Stimulated activated CD4-positive, alpha-beta T cell treated with anti-CD3 and anti-CD28 coated beads, Interleukin-4, amount 100 ng/mL, for 24 hours (primary cell): ENCODE measurements at places on chromosomes 3 and 15.

GRCh38 chr15:59434481-59434880 is 3.5 kb upstream of the FAM81A start:
- DNase-seq = no peak

DNA sequence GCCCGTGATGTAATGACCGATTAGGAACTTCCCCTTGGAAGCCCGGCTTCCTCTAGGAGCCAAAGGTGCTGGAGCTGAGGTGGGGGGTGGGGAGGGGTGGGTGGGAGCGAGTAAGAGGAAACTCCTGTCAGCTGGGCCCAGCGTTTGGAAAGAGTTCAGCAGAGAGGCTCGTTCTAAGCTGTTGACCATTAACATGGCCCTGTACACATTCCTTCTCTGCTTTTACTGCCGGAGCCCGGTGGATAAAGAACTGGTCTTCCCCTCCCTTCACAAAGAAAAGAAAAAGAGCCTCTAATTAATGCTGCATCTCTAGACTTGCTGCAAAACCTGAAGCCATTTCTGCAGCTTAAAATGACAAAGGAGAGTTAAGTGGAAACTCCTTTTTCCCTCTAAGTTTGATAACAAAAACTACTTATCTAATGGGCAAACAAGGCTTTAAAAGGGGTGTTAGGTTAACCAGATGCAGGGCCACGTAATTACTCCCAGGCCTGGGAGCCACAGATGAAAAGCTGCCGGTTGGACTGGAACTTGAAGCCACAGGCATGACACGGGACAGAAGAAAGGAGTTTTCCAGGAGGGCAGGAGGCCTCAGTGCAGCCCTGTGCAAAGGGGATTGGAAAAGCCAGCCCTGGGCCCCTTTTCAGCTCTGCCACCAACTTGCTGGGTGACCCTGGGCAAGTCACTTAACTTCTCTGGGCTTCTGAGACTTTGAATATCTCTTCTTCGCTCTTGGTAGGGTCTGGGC is 71.3 kb downstream of the SMAD6 start:
- DNase-seq = no peak

- no peak for DNase-seq
These were observed 327.0 kb downstream of the FEZF2 start for GRCh38 chr3:62046326-62046725.

DNA sequence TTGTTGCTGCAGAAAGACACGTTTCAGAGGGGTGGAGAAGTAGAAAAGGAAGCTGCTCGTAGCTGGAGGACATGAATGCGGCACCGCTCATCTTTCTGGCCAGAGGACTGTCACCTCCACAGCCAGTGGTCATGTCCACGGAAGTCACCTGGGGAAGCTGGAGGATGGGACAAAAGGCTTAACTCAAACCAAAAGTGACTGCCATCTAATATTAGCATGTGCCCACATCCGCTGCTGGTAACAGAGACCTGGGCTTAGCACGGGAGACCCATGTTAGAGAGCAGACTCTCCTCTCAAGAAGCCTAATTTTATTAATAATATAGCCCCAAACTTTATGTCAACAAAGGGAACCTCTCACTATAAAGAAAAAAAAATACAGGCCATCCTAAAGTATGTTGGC is 5.9 kb downstream of the MEX3B start:
- DNase-seq = no peak

GRCh38 chr3:122257644-122258364 is 67.2 kb upstream of the CSTA start:
- no peak for DNase-seq

GRCh38 chr3:99751649-99752048 is 66.0 kb upstream of the CMSS1 start:
- DNase-seq = no peak

DNA sequence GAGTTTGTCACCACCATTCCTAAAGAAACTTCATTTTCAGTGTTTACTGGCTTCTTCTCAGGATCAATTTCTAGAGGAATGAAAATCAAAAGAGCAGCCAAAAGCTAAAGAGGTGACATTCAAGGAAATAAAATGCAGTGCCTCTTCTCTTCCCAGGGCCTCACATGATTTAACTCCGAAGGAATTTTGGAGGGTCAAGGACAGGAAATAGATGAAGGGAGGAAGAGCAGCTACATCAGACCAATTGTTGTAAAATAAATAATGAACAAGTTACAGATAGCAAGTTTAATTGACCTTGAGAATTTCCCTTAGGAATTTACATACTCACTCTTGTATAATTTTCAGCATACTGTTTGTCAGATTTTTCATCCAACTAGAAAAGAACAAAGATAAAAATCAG is 78.1 kb downstream of the LRRFIP2 start:
- DNase-seq = no peak

GRCh38 chr3:35647461-35647860 is 8.1 kb downstream of the ARPP21 start:
- DNase-seq = no peak

DNA sequence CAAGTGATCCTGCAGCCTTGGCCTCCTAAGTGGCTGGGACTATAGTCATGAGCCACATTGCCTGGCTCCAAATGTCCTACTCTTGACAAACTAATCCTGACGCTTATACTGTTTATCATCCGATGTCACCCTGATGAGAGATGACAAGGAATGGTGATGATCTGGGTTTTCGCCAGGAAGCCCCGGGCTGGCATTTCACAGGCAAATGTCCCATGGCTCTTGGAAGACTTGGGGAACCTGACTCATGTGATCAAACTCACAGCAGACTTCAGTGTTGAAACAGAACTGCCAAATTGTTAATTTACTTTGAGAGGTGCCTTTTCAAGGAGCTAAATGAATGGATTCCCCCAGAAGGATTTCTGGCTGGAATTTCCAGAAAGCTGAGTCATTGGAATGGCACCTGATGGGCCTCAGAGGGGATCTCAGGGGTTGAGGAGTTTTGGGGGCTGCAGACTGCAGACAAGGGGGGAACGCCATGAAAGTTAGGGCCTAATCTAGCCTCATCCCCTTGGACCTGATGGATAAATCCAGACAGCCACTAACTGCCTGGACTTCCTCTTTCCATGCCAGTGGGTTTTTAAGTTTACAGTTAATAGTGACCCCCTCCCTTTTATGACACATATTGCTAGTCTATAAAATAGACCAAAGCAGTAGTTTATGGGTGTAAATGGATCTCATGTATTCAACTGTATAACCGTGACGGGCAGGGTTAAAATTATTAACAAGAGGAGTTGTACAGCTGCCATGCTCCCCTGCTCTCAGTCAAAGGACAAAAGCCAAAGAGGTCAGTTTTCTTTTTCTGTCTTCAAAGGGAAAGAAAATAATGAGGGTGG is 146.6 kb downstream of the CHSY1 start:
- DNase-seq = no peak

- no peak for DNase-seq
These were observed 80.0 kb downstream of the CSNK1G1 start for GRCh38 chr15:64275934-64276333.

GRCh38 chr3:1252061-1252430 is 159.2 kb downstream of the CNTN6 start:
- DNase-seq = no peak

DNA sequence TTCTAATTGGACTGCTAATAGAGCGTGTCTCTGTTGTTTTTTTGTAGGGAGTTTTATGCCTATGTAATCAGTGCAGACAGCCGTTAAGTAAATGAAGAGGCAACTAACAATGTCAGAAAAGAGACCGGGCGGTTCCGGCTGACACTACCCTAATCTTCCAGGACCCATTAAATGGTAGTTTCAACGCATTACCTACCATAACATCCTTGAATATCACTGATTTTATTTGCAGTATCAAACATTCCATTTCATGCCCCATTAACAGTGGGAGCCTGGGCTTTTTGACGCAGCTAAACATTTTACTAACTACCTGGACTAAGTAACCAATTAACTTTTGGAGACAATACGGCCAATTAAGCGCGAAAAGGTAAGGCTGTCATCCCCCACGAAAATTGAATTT is 832.9 kb upstream of the NR2F2 start:
- DNase-seq = no peak

DNA sequence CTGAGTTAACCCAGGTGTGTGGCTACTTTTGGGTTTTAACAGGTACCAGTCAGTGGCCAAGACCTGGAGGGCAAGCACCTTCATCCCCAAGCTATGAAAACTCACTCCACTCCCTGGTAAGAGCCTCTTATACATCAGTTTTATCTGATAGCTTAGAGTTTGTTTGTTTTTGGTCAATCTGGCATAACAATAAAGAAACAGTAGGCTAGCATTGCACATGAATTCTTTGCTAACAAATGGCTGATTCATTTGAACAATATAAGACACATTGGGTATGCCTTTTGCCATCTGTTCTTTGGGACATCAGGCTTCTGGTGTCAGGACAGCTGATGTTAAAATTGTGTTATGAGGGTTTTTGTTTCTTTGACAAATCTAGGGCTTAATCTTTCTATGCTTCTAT is 125.0 kb upstream of the CGNL1 start:
- no peak for DNase-seq

DNA sequence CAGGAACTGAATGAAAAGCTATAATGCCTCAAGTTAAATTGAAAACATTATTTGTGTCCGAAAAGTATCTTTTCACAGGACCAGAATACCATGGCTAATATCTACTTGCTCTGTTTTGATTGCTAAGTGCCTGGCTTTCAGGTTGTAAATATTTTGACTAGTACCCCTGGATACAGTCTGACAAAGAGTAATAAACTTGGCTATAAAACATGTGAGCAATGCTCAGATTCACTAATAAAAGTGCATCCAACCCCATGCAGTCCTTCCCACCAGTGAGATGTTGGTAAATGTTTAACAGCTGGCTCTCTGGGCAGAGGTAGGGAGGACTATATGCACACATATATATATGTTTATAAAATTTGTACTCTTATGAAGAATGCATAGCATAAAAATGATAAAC is 281.8 kb upstream of the TGFBR2 start:
- DNase-seq = no peak

- DNase-seq = no peak
These were observed 112.2 kb downstream of the CHL1 start for GRCh38 chr3:308597-309321.

DNA sequence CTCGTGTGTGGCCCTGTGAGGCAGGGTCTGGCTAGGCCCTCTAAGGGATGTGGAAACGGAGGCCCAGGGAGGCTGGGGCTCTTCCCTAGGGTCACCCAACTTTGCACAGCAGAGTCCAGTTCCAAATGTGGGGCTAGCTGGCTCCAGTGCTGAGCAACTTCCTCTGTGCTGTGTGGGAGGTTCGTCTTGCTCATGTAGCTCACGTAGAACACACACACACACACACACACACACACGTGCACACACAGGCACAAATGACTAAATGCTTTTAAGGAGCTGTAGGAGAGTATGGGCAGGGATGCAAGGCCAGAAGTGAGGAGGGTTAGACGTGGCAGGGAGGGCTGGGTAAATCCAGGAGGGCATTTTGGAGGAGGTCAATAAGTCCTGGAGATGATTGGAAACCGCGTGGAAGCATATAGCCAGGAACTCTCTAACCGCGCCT is 213.8 kb downstream of the RPLP1 start:
- peak; percentile 9 for DNase-seq

GRCh38 chr3:27666708-27667107 is 55.4 kb downstream of the EOMES start:
- DNase-seq = peak; percentile 9

GRCh38 chr3:184937611-184938010 is 125.6 kb downstream of the VPS8 start:
- no peak for DNase-seq

DNA sequence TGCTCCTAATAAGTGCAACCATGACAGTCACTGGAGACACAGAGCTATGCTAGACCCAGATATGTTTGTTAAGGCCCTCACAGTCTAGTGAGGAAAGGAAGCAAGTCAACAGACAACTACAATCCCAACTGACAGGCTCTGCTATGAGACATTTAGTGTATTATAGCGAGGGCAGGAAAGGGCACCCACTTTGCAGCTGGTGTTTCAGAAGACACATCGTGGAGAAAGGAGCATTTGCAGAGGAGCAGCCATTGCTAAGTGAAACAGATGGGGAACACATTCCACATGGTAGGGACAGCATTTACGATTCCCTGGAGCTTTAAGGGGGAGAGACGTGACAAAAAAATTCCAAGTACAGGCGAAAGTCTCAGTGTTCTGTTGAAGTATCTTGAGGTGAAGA is 685.6 kb downstream of the AGBL1 start:
- DNase-seq = no peak

GRCh38 chr3:30493911-30494311 is 112.5 kb upstream of the TGFBR2 start:
- no peak for DNase-seq

GRCh38 chr3:98603580-98603979 is 10.2 kb upstream of the CPOX start:
- DNase-seq = no peak

GRCh38 chr3:12935861-12936830 is 94.8 kb upstream of the RPL32 start:
- no peak for DNase-seq

DNA sequence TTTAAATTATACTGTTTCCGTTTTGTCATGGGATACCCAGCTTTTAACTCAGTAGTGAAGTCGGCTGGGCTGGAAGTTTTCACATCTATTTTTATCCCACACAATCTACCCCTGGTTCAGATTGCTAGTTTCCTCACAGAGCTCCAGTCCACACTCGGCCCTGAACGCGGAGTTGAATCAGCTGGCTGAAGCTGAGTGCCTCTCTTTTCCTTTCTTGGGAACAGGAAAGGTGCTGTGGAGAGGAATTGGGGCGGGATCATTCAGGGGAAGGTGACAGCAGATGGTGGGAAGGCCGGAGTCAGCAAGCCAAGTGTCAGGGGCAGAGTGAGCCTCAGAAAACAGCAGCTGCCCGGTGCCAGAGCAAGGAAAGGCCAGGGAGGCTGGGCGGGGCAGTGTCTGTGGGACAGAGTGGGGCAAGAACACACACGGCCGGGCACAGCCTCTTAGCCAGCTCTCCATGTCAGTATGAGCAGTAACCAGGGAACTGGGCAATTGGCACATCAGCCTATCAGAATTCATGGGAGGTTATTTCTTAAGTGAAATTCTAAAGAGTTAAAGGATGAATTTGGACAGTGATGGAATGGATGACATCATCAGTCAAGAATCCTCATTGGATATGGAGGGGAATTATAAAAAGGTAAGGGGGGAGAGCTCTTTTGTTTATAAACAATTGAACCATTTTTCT is 135.7 kb upstream of the IL12A start:
- no peak for DNase-seq

DNA sequence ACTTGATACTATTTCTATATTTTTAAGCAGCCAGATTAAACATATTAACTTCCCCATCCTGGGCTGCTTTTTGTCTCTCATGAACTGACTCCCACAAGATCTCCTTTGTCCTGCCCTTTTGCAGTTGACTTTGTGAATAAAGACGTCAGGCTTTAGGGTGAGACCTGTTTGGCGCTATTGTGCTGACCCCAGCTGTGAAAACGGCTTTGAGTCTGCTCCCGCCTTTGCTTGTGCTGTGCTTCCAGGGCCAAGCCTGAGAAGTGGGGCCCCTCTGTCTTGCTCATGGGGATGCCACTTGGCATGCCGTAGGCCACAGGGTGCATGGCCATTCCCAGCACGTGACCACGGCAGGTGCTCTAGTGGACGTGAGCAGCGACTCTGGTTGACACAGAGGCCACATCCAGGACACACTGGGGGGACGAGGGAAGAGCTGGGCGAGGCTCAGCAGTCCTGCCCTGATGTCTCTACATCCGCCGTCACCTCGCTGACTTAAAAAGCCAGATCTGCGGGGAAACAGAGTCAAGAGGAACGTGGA is 268.9 kb upstream of the LYSMD4 start:
- DNase-seq = no peak

GRCh38 chr15:70166506-70167087 is 68.9 kb upstream of the TLE3 start:
- DNase-seq = no peak

GRCh38 chr3:76161856-76162255 is 376.5 kb upstream of the ZNF717 start:
- no peak for DNase-seq

GRCh38 chr3:10774129-10774670 is 41.8 kb upstream of the SLC6A11 start:
- no peak for DNase-seq
